ENCODE measurements at places on chromosomes 7 and 10. TPM values are rescaled to one million over a fixed set of nuclear protein-coding genes. Genes with fewer than 3 reads are reported as not detected.

DNA sequence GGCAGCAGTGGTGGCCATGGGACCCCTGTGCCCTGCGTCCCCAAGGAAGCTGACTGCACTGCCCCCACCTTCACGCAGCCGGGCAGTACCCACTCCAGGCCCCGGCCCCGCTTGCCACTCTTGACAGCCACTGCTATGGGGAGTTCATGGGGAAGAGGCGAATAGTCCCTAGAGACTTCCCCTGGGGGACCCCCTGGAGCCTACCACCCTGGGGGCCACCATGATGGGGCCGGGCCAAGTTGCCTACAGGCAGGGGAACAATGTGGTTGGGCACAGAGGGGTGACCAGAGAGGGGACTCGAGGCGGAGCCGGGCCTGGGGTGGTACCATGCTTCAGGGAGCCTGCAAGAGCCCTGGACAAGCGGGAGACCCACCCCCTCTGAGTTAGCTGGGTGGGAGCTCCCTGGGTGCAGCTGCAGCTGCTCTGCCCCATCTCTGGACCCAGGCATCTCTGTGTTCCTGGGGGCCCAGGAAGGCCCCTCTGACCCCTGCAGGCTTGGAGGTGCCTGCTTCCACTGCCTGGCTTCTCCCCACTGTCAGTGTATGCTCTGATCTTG, 567.6 kb downstream of the GRM8 start:
- no peaks in the 10 kb centered on the region for H3K27me3 ChIP-seq
- H3K4me1 ChIP-seq = no peaks in the 10 kb centered on the region
- no peak overlapping the region for H3K27ac ChIP-seq
- no peak for DNase-seq
- no peak overlapping the region for H3K4me3 ChIP-seq

DNA sequence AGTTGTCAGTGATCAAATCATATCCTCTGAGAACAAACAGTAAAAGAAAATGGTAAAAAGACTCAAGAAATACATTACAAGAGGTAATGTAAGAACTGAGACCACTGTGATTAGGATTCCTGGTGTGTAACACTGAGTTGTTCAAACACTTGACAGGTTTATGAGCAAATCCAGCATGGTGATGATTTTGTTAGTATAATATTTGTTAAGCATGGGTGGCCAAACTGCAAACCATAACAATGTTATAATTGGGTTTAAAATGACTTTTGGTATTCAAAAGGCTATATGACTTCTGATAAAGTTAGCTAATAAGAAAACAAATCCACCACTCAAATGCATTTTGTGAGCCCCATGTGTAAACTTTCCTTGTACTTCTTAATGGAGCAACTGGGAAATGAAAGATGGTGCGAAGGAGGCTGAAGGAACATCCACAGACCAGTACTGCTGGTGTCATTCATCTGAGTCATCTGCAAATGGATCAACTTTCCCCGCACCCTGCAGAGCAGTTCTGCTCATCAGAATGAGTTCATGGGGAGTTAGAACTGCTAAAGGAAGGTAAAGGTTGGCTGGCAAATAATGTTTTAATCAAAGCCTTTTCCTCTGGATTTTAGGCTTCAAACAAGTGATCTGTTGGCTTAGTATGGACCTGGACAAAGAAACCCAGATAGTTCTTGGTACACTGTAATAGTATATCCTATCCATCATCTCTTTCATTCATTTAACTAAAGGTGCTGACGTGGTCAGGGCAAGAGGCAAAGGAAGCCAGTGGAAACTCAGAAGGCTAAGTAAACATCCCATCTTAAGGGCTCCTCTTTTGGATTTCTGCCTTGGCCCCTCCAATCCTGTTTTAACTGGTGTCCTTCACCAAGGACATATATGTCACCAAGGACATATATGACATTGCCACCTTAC, 45.0 kb downstream of the AFAP1L2 start:
- no peak for DNase-seq
- no peak overlapping the region for H3K4me3 ChIP-seq
- H3K27me3 ChIP-seq = no peaks in the 10 kb centered on the region

DNA sequence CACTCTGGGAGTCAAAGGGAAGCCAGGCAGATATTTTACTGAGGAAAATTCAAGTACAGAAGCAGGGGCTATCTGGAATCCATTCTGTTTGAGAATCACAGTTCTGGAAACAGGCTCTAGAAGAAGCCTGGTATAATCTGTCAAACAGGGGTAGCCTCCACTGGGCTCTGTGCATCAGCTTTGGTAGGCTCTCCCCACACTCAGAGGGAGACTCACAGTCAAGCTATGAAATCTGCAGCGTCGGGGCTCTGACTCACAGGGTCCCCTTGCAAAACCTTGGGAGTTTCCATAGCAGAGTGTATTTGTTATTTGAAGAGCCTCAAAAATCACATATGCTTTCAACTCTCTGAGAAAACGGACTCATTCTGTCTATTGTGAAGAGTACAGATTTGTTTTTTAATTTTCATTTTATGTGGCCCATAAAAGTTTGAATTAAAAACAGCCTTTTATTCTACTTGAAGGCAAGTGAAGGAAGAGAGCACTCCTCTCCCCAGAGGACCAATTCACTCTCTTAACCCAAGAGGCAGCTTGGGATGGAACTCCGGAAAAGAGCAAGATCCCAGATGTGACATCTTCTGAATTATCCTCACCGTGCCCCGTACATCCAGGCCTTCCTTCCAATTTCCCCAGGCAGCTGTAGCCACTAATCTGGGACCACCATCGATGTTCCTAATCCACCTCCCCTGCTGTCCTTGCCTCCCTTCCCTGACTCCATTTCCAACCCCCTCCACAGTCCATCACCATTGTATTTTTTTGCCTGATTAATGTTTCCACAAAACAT, 590.9 kb upstream of the MGMT start:
- DNase-seq = no peak
- H3K4me3 ChIP-seq = no peak overlapping the region
- H3K36me3 ChIP-seq = no peaks in the 10 kb centered on the region
- H3K4me1 ChIP-seq = no peaks in the 10 kb centered on the region
- H3K27ac ChIP-seq = no peak overlapping the region

The MYH16 gene
- 11.7 TPM for total RNA-seq

GRCh38 chr7:137297551-137298463, 45.7 kb downstream of the PTN start:
- no peaks in the 10 kb centered on the region for H3K36me3 ChIP-seq
- peaks cover 4% of the 10 kb centered on the region for H3K27me3 ChIP-seq
- H3K27ac ChIP-seq = no peak overlapping the region
- no peak for DNase-seq
- H3K4me3 ChIP-seq = no peak overlapping the region

DNA sequence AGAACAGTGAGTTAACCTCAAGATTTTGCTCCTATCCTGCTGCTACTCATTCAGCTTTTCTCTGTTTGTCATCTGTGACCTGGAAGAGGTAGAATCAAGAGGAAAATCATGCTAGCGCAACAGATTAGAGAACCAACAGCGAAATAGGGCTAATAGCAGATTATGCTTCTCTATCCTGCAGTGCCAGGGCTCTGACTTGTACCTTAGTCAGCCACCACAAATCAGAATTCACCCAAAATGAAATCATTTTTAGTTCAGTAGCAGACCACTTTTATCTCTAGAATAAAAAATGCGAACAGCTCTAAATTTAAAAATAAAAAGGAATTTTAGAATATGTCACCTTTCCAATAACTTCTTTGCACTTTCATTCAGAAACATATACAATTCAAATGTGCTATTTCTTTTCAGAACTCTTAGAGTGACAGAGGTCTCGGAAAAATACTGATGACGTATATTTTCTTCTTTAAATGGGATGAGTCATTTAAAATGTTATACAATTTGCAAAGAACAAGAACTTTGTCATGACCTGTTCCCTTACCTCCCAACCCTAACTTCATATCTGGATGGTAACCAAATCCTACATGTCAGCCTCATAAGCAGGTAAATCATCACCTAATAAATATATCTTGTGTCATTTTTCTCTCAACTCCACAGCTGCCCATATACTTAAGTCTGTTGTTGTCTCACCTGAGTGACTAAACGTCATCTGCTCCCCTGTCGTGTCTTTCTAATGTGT, 896.4 kb downstream of the PCDH15 start:
- H3K27me3 ChIP-seq = no peaks in the 10 kb centered on the region
- DNase-seq = no peak
- no peak overlapping the region for H3K27ac ChIP-seq

- no peaks in the 10 kb centered on the region for H3K4me1 ChIP-seq
- no peaks in the 10 kb centered on the region for H3K27me3 ChIP-seq
- H3K36me3 ChIP-seq = no peaks in the 10 kb centered on the region
- H3K4me3 ChIP-seq = no peak overlapping the region
Measured at GRCh38 chr7:2619116-2619515, 12.7 kb upstream of the TTYH3 start.
